HS-5 (cell line): ENCODE measurements at places on chromosomes 16 and 17.

GRCh38 chr16:29658705-29659104, 4.3 kb upstream of the SPN start:
- no peak for DNase-seq

DNA sequence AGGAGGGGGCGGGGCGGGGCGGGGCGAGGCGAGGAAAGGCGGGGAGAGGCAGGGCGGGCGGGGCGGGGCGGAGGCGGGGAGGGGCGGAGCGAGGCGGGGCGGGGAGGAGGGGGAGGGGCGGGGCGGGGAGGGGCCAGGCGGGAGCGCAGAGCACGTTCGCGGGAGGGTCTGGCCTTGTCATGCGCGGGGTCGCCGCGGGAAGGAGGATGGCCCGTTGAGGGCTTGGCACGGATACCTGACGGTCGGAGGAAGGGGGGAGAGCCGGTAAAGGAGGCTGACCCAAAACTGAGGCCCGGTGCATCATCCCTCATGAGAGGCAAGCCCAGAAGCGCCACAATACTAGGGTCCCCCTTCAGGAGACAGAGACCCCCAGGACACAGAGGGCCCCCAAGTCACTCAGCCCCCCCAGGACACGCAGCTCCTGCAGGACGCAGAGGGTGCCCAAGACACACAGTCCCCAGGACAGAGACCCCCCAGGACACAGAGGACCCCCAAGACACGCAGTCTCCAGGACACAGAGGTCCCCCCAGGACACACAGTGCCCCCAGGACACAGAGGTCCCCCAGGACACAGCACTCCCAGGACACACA, 593 bp upstream of the WDR45B start:
- DNase-seq: no peak

DNA sequence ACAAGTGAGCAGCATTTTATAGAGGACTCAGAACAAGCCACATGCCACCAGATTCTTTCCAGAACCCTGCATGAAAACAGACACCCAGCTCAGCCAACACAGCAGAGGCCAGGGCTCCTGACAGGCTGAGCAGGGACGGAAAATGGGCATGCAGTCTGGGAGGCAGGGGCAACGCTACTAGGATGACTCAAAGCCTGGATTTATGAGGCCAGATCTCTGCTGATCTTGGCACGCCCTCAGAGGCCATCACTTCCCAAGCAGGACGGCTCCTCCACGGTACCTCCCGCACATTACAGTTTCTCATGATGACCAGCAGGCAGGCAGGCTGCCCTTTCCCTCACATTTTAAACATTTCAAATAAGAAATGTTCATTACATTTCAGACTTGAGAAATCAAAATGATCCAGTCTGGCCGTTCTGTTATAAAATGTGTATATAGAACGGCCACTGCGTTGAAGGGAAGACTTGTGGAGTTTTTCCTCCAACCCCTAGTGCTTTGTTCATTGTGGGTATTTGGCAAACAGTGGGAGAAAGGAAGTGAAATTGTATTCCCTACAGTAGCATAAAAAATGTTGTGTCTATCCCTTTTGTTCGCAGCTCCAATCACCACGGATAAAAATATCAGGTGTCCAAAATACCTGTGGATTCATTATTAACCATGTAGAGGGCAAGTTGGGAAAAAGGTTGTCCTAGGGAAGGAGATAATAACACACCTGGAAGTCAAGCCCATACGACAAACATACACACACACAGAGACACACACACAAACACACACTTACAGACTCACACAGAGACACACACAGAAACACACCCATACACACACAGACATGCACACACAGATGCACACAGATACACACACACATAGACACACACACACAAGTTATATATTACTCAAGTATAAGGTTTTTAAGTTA, 64.8 kb upstream of the ADAMTS18 start:
- no peak for DNase-seq

DNA sequence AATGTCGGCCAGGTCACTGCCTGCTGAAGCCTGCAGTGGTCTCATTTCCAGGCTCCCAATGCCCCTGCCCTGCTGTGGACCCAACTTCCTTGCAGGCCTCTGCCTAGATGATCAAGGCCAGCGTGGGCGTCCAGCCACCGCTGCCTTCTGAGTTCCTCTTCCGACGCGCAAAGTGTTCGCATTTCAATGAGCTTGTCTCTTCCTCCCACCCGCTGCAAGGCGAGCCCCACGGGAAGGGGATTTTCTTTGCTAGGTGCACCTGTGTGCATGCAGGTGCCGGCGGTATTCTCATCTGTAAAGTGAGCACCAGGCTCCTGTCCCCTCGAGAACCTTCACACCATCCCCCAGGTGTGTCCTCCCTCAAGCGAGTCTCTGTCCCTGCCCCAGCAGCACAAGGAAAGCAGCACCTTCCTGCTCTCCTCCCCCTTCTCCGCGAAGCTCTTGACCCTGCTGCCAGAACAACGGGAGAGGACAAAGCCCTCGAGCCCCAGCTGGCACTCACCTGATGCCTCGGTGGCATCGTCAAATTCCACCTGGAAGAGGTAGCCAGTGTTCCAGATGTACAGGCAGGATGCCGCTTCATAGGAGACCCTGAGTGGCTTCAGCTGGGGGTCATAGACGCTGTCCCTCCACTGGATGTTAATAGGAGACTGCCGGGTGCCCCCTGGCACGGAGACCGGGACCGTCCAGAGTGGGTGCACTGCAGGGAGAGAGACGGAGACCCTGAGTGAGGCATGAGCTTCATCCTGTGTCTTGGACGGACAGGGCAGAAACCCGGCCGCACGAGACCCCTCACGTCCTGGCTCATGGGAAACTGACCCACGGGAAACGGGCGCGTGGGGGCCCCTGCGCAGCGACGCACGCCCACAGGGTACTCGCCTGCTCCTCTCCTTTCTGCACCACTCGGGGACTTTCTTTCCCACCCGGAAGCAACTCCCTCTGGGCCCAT, 9.8 kb downstream of the CA5A start:
- DNase-seq: no peak

DNA sequence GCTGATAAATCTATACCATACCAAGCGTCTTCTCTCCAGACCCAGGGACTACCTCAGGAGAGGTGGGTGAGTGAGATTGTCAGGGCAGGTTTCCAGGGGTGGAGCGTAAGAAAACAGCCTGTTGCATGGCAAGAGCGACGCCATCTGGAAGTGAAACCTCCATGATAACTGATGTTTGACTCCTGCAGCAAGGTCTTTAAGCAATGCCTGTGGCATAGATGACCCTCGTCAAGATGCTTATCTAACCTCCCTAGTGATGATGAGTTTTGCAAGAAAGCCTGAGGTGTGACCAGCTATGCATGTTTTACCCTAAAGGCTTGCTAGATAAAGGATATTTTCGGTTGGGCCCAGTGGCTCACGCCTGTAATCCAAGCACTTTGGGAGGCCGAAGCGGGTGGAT, 71.6 kb downstream of the GSG1L start:
- DNase-seq: no peak

DNA sequence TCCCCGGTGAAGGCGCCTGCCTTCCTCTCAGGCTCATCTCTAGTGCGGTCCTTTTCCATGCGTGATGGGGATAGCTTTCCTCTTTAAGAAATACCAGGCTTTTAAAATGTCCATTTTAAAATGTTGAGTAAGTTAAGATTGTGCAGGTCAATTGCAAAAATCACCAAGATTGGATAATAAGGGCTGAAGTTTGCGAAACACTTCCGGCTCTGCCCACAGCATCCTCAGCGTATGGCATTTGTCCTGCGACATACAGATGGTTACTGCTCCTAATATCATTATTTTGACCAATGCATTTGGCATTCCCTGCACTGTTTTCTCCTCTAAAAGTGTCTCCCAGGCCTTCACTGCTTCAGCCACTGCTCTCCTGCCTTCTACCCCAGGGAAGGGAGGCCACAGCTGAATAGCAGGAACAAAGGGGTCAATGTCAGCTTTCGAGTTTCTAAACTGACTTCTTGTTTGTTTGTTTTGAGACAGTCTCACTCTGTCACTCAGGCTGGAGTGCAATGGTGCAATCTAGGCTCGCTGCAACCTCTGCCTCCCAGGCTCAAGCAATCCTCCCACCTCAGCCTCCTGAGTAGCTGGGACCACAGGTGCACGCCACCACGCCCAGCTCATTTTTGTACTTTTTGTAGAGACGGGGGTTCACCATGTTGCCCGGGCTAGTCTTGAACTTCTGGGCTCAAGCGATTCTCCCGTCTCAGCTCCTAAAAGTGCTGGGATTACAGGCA, 91.9 kb downstream of the CRISPLD2 start:
- no peak for DNase-seq

GRCh38 chr17:76816590-76817135, 51.5 kb upstream of the MGAT5B start:
- DNase-seq: peak; percentile 11

DNA sequence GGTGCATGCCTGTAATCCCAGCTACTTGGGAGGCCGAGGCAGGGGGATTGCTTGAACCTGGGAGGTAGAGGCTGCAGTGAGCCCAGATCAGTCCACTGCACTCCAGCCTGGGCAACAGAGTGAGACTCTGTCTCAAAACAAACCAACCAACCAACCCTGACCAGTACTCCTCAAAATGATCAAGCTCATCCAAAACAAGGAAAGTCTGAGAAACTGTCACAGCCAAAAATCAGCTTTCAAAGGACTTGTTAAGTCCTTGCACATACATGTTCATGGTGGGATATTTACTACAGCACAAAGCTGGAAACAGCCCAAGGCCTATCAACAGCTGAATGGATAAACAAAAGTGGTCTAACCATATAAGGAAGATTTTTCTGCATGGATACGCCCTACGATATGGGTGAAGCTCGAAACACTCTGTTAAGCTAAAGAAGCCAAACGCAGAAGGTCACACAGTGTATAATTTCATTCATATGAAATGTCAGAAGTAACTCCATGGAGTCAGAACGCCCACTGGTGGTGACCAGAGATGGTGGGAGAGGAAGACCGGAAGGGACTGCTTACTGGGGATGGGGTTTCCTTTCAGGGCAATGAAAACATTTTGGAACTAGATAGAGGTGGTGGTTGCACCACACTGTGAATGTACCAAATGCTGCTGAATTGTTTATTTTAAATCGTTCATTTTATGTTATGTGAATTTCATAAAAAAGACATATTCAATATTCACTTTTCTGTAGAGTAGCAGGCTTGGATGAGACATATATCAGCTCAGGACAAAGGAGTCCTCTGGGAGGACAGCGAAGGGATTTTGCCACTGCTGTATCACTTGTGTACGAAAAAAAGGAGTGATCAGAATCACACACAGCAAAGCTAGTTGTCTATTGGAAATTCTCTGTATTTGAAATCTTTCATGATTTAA, 17.7 kb downstream of the CCL17 start:
- no peak for DNase-seq

DNA sequence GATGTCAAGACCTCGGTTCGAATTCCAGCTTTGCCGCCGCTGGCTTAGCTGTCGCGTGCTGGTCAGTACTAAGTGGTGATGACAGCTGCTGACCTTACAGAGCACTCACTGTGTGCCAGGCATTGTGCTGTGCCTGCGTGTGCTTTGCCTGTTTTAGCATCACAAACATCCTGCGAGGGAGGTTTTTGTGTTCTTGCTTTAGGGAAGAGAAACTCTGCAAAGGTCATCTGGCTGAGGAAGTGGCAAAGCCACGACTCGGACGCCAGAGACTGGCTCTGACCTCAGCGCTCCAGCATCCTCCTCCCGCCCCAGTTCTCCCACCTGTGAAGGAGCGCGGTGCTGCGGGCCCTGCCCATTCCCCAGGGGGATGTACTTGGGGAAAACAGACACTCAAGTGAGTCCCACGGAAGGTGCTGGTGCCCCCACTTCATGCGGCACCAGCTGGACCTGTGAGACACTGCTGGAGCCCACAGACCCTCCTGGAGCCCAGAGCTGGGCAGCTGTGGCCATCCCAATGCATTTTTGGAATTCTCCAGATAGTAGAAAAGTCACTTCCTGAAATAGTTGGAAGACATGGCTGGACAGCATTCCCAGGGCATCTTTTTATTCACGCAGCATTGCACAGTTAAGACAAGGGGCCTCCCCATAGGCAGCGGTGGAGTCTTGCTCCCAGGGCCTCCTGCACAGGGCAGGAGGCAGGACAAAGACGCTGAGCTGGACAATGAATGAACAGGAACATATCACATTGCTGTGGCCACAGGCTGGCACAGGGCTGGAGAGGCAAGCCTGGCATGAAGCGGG, 20.0 kb upstream of the HERPUD1 start:
- peak; percentile 19 for DNase-seq

DNA sequence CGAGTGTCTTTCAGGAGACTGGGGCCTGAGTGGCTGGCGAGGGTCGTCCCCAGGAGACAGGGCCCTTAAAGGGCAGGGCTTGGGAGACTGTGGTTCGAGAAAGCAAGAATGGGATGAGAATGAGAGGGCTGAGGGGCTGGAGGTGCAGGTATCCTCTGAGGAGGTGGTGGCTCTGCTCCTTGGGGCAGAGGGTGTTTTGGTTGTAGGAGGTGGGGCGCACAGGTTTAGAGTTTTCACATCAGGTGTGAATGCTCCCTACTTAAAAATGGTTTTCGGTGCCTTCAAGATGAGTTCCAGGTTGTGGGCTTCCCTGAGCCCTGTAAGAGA, 430 bp downstream of the BCAS3 start:
- no peak for DNase-seq

DNA sequence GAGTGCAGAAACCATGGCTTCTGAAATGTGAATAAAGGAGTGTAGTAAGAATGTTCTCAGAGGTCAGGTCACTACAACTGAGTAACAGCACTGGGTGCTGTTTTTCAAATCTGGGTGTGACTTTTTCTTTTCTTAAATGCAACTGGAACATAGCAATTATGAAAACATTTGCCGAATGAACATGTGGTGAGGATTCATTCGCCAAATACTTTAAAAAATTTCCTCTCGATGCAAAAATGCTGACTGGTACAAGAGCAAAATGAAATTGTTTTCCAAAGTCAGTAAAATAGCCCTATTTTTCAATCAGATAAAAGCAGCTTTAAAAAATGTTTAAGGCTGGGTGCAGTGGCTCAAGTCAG, 18.6 kb downstream of the ZDHHC7 start:
- DNase-seq: no peak

DNA sequence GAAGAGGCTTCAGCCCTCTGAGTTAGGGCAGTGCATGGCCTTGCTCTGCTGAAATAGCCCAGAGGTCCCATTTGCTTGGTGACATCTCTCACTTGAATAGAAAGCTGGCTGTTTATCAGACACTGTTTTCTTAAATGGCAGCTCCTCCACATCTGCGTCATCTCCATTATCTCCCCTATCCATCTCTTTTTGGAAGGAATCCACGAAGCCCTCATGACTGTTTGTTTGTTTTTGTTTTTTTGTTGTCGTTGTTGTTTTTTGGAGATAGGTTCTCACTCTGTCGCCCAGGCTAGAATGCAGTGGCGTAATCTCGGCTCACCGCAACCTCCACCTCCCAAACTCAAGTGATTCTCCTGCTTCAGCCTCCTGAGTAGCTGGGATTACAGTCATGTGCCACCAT, 16.6 kb downstream of the NAA60 start:
- DNase-seq: no peak

DNA sequence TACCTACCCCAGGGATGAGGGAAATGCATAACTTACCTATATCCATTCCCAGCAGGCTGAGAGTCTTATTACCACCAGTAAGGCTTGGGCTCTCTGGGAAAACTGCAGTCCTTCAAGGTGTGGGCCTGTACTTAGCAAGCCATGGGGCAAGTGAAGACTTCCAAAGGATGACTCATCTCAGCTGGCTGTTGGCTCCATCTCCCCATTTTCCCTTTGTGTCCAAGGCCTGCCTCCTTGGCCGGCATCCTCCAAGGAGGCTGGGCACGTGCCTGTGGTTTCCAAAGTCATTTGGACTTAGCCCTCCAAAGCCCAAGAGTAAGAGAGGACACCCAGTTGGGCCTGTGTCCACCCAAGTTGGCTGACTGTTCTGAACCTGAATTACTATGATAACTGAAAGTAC, 89.8 kb downstream of the TMEM100 start:
- DNase-seq: no peak
